ENCODE measurements at places on chromosomes 16 and 17.

- peak; percentile 83 for DNase-seq
Measured at GRCh38 chr16:55480228-55480655, 1.2 kb downstream of the MMP2 start.

GRCh38 chr17:18028952-18029540 lies 9.9 kb downstream of the ATPAF2 start:
- no peak for DNase-seq

- DNase-seq: no peak
Measured at GRCh38 chr16:8107296-8107695, 483.0 kb downstream of the TMEM114 start.

DNA sequence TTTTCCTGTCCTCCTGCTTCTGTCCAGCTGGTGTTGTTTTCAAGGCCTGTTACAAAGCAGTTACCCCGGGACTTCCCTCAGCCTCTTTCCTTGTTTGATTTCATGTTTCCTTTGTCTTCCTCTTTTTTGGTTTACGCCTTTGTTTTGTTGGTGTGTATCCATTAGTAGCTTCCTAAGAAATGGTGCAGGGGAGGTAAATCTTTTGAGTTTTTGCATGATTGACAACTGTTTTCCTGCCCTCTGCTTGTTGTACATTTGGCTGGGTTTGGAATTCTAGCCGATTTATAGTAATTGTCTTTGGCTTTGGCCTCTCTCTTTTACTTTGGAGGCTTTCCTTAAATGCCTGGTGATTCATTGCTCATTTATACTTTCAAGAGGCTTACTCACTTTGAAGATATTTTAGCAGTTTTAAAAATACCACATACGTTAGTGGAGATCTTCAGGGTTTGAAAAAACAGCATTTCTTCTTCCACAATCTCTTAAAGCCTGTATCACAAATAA lies 32.8 kb downstream of the DNAH2 start:
- peak; percentile 55 for DNase-seq

DNA sequence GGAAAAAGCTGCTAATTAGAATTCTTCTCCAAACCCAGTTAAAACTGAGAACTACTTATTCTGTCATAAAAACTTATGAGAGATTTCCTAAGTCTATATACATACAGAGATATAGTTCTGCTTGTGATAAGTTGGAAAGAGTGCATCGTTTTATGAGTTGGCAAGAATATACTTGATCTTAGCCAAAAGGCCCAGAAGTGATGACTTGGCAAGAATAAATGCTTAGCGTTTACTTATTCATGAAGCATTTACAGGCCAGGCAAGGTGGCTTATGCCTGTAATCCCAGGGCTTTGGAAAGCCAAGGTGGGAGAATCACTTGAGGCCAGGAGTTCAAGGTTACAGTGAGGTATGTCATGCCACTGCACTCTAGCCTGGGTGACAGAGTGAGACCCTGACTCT lies 81.7 kb downstream of the CYB561 start:
- DNase-seq: no peak

DNA sequence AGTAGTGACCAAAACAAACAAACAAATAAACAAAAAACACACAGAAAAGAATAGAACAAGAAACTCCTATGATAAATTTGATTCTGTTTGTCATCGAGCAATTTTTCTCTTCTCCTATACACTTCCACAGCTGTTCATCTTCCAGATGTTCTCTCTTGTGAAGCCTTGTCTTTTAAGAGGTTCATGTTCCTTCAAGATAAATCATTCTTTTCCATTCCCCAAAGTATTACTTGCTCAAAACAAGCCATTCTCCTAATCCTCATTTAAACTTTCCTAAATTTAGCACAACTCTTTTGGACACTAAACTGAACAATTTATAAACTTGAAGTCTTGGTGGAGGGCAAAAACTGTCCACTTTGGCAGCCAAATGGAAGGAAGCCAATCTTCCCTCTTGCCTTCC lies 103.3 kb downstream of the ABCA8 start:
- no peak for DNase-seq

DNA sequence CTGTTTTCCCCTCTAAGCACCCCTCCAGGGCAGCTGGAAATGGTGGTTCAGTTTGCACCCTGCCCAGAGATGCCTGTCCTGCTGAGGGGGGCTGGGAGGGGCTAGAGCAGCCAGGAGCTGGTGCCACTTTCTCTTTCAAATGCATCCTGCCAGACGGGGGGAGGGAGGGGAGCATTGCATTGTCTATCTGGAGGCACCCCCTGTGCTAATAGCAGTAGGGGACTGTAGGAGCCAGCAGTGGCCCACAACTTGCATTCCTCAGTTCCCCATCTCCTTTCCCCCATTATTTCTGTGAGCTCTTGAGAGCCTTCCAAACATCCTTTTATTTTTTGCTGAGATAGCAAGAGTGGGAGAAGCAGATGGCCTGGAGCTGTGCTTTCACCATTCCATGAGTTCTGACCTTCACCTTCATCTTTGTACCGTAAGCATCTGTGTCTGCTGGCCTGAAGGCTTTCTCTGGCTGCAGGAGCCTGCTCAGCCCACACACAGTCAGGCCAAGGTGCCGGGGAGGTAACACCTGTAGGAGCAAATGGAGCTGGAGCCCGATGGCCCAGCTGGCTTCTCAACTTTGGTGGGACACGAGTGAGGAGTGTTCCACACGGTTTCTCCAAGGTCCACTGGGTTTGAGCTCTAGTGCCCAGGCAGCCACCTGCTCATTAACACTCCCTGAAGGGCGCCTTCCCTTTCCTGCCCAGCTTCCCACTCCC lies 5.2 kb downstream of the WFDC1 start:
- DNase-seq: no peak
